CD4-positive, alpha-beta memory T cell (primary cell): ENCODE measurements at places on chromosomes 13 and 19.
A peak's percentile ranks its signal among the peaks of the same experiment; 100 is the strongest.

- DNase-seq, result no peak
Measured at GRCh38 chr13:24763596-24764275, at the start of gene RNF17. Gene RNF17 (plus strand): TSS chr13:24764169. CDS start chr13:24764204, 35 bp downstream.

DNA sequence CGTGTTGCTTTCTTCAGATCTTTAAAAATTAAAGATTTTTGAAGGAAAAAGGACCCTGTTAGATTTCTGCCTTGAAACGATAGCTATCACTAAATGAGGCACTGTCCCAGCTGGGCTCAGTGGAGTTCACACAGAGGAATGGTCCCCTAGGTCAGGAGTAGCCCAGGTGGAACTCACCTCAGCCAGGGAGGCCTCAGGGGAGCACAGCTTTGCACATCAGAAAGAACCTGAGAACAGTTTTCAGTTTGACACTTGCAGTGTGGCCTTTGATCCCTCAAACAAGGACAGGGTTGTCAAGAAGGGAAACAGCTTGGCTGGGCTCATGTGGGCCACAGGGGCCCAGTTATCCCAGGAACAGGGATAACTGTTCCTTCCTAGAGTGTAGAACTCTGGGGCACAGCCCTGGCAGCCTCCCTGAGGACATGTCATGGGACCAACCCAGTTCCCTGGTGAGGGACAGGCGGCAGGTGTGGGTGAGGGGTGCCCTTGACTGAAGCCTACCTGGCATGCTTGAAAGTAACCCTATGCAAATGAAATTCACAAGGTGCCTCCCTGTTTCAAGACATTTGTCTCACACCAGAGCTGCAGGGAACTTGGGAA, 59.4 kb downstream of the CHST8 start:
- no peak for DNase-seq

DNA sequence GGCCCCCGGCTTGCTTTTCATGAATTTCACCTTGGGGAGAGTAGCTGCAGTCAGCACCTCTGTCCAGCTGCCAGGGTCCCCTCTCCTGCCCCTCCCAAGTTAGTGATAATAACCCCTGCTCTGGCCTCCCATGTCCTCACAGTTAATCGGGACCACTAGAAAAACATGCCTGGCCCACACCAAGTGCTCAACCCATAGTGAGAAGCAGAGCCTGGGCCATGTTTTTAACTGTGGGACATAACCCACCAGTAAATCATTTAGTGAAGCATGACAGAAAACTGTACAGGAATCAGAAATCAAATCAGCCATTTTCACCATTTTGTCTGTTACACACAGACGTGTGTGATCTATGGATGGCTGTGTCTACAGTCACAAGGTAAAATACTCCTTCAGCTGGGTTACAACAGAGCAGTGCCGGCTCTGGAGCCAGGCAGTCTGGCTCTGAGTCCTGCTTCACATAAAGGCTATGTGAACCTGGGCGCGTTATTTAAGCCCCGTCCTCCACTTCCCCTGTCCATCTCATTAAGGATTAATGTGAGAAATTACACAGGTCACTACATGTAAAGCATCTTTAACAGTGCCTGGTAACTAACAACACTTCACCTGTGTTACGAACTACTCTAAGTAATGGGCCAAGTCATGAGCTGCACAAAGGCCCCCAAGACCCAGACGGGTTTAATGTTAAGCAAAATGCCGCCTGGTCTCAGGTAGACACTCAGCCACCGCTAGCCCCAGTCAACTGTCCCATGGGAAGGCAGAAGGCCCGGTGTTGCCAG, 7.6 kb upstream of the ECH1 start:
- DNase-seq, result no peak

- DNase-seq, result peak; percentile 78
Measured at GRCh38 chr19:49502866-49503581, 6.8 kb downstream of the RPS11 start.

DNA sequence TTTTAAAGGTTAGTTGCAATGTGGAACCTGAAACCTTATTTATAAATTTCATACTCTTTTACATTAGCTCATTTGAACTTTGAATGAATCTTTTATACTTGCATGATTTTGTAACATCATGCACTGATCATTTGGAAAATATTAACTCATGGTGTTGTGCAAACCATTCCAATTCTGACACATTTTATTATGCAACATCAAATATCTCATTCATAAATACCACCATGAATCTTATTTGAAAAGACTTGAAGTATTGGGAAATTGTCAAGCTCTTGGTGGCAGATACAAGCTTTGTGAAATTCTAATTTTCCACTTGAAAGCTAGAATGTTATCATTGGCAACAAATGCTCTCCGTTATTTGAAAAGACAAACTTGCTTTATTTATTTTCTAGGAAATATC, 379.9 kb upstream of the PCDH20 start:
- DNase-seq, result no peak

DNA sequence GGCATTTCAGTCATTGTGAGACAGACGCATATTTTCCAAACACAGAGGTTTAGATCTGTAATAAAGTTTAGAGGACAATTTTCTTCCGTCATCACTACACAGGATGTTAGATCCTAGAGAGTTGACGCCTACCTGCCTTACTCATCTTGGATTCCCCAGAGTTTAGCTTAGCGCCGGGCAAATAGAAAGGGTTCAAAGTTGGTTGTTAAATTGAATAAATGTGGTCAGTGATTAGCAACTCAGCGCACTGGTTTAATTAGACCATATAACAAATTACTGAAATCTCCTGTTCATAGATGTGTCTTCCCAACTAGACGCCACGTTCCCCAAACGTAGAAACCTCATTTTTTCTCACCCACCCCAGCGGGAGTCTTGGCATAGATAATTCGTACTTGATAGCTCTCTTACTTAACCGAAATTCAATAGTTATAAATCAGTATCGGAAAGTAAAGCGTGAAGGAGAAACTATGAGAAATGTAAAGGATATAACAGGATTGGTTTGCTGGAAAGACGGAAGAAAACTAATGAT, 726 bp upstream of the UFM1 start:
- DNase-seq, result peak; percentile 20
